T-helper 22 cell (primary cell): ENCODE measurements at places on chromosomes 12 and 14.

DNA sequence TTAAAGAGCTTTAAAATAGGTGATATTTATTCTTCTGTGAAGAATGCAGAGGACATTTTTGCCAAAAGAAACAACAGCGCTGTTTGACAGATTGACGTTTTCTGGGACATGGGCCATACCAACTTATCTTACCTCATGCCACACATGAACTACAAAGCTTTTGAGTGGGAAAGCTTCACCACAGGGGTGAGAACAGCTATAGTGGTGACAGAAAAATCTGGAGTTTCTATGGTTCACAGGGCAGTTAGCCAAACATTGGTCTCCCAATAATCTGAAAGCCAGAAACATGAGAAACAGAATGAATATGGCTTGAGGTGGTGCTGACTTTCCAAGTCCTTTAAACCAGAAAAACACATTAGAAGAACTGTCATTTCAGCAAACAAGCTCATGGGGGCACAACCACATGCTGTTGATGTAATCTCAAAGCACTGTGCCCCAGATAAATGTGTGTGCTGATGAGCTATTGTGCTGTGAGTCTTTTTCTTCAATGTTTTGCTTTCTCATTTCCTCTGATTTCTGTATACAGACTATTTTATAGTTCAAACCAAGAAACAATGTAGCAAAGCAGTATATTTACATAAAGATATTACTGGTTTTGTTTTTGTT is 905.4 kb downstream of the SLC16A7 start:
- DNase-seq, result no peak

GRCh38 chr14:50260511-50260910 is 29.1 kb upstream of the SOS2 start:
- no peak for DNase-seq

- no peak for DNase-seq
Observed at GRCh38 chr14:68051146-68051545, 231.6 kb downstream of the RAD51B start.

GRCh38 chr14:104429291-104429861 is 150.2 kb upstream of the C14orf180 start:
- DNase-seq, result no peak
